ENCODE measurements at places on chromosomes 16 and 17.

GRCh38 chr16:84096447-84097005 is 20.2 kb downstream of the MBTPS1 start:
- DNase-seq, result no peak

DNA sequence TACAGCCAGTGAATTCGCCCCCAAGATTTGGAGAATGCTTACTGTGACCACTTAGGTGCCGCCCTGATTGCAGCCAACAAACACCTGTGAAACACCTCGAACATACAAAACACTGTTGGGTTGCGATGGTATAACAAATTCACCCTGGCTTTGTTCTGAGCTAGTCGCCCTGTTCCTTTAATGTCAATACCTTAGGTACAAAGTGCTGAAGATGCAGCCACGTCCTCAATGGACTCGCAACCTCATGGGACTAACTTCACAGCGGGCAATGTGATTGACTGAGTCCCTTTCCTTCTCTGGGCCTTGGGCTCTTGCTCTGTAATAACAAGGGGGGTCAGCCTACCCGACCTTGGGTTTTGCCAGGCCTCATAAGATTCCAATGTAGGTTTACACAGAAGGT is 28.9 kb upstream of the GOSR2 start:
- no peak for DNase-seq

GRCh38 chr16:87541872-87542234 is 49.0 kb upstream of the ZCCHC14 start:
- no peak for DNase-seq

DNA sequence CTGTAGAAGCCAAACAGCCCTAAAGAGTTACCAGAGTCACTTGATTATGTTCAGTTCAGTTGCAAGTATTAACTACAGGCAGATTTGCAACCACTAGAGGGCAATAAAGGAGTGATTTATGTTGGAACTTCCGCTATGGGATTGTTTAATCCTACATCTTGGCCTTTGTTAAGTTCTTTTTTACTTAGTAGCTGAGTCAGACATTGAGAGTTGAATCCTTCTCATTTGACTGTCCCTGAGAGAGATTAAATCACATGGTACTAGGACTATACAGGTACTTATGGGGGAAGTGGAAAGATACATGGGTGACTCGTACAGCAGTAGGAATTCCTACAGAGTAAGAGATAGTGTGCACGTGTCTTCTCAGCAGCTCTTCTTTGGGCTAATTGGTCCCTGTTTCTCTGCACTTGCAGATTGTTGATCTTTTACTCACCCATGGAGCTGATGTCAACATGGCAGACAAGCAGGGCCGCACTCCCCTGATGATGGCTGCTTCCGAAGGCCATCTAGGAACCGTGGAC is 40.3 kb downstream of the CYB561 start:
- DNase-seq, result no peak

DNA sequence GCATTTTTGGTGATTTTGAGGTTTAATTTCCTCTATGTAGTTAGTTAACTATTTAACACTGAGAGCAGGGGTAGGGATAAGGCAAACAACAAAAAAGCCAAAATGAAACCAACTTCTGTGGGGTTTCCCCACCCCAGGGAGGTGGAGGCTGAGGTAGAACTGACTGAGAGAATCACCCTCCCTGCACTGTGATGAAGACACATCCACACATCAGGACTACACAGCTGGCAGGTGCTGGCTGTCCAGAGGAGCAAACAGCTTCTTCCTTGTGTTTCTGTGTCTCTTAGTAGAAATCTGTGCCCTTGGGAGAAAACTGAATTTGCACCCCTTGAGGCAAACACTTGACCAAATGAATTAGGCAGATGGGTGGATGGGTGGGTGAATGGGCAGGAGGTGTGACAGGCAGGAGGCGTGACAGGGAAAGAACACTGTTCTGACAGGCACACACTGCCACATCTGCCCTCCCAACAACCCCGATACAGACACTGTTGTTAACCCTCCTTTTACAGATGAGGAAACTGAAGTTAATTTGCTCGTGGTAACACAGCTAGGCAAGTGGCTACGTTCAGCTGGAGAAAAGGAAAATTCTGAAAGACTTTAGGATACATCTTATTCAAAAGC is 62.9 kb upstream of the AMZ2 start:
- DNase-seq, result peak; percentile 77

GRCh38 chr17:31147507-31148202 is 52.9 kb downstream of the NF1 start:
- DNase-seq, result no peak

- no peak for DNase-seq
These were observed at the start of gene KRT13 for GRCh38 chr17:41505007-41505808. Gene KRT13, minus strand, starts transcription at chr17:41505612. Its CDS starts 62 bp downstream, at chr17:41505550.

GRCh38 chr17:6398955-6399354 is 36.0 kb downstream of the AIPL1 start:
- no peak for DNase-seq

GRCh38 chr17:69959283-69959682 is 115.7 kb upstream of the KCNJ16 start:
- no peak for DNase-seq

GRCh38 chr16:76081967-76082366 is 195.2 kb upstream of the CNTNAP4 start:
- no peak for DNase-seq

DNA sequence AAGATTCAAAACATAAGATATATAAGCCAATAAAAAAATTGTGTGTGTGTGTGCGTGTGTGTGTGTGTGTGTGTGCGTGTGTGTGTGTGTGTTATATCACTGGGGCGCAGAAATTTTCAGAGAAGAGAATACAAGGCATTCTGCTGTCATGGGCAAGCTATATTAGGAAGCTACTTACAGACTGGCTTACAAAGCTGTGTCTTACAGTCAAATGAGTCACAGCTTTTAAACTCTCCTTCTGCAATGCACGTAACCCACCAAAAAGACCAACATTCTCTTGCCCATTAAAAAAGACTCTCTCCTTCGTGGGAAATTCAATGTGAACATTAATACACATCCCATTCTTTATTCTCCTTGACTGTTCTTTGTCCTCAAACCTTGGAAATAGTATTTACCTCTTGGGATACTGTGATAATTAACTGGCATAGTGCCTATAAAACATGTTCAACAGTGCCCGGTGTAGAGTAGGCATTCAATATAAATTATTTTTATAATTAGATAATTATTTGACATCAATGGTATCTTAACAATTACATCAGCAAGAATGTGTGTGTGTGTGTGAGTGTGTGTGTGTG is 860.4 kb upstream of the SOX9 start:
- DNase-seq, result no peak

DNA sequence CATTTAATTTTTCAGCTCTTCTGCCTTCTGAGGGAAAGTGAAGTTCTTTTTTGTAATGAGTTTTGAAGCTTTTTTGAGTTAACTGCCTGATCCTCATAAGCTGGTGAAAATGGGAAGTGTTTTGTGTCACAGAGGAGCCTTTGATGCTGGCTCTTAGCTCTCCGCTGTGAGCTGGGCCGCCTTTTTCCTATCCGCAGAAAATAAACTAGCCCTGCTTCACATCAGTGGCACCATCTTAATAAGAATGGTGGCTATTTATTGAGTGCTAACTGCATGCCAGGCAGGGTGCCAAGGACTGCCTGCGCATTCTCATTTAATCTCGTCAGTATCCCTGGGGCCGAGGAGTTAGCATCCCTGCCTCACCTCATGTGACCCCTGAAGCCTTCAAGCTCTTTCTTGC is 309.0 kb downstream of the CPPED1 start:
- no peak for DNase-seq

- DNase-seq, result peak; percentile 85
These were observed 5.5 kb upstream of the PIEZO1 start for GRCh38 chr16:88790312-88791211.

DNA sequence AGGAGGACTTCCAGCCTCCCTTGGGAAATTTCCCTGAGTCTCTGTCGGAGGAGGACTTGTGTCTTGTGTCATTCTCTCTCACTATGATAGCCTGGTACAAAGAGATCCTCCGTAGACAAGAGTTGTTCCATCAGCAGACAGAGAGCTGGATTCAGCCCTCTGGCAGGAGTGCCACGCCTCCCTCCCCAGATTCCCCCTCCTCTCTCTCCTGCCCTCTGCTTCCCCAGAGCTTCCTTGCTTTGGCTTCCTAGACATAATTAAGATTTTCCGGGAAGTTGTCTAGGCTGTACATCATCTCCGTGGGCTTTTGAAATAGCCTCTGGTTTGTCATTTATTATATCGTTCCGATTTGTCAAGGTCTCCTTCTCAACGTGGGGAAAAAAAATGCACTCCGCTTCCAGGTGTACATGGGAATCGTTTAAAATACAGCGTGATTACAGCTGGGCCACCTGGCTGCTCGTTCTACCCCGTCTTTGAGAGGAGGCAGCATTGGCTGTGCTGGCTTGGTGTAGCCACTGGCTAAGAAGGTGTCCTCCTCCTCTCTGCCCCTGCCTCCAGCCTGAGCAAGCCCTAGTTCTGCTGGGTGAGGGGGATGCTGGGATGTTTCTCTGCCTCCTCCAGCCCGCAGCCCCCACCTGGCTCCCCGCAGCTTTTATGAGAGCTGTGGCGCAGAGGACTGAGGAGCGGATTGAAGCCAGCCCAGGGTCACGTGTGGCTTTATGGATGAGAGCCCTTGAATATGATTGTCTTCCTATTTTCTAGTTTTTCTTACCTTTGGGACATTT is 282.5 kb downstream of the SNX29 start:
- DNase-seq, result no peak

GRCh38 chr17:40095944-40096791 is 4.2 kb downstream of the NR1D1 start:
- DNase-seq, result peak; percentile 67

- DNase-seq, result no peak
These were observed 220.3 kb downstream of the PRKCA start for GRCh38 chr17:66522591-66523272.

DNA sequence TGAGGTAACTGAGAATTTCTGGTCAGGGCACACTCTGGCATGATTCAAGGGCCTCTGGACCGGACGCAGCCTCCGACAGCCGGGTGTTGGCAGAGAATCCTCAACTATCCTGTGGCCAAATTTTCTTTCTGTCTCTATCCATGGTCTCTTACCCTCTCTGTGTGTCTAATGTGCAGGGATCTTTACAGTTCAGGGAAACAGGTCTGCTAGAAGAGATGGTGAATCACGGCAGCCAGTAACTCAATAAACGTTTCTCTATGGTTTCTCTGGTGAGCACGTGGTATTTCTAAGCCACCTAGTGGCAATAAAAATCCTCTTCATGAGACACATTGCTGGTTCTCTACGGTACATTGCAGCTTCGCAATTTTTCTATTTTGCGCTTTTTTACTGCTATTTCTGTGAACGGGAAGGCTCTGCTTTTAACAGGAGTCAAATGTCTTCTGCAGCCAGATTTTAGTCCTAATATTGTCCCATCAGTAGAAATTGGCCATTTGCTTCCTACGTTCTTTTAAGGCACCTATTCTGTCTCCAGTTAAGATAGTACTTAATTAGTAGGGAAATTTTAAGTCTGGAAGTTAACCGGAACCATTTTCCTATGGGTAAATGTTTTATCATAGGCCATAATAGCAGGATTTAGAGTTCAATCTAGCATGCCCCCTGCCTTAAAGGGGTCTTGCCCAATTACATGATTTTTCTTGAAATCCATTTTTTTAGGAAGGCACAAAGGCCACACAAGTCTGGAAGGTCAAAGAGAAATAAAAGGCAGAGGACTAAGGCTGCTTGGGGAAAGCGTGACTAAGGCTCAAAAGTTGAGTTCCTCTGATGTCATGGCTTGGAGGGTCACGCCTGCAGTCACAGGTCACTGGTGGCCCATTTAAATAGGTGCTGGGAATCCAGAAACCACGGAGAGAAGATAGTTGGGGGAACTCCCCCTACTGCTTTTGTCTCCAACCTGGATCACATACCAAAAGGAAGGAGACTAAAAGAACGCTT is 31.5 kb downstream of the QPRT start:
- peak; percentile 51 for DNase-seq

GRCh38 chr16:85530370-85530739 is 82.8 kb upstream of the GSE1 start:
- no peak for DNase-seq

DNA sequence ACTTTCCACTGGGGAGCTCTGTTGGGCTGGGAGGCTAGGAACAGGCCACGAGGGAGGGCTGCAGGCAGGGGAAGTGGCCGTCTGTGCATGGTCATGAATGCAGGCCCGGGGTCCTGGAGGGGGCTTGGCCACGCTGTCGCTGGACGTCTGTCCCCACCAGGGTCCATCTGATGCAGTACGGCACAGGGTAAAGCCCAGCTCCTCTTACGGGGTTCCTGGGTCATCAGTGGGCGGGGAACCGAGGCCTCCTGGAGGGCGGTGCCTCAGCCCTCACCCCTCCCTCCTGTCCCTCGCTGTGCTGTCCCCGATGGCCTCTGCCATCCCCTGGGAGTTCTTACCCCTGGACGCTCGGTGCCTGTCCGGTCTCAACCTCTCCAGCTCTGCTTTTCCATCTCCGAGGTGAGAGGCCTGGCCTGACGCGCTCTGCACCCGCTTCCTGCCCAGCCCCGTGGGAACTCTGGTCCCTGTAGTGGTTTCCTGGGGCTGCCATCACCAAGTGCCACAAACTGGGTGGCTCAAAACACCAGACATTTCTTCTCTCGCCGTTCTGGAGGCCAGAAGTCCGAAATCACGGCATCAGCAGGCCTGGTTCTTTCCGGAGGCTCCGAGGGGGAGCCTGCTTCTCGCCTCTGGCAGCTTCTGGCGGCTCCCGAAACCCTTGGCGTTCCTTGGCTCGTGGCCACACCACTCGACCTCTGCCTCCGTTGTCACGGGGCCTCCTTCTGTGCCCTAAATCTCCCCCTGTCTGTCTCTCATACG is 182.8 kb downstream of the SEC14L1 start:
- DNase-seq, result peak; percentile 56

- peak; percentile 84 for DNase-seq
These were observed at the start of gene LIMD2 for GRCh38 chr17:63699638-63700527. Gene LIMD2, minus strand, starts transcription at chr17:63700125. Its CDS starts 827 bp downstream, at chr17:63699298.

- no peak for DNase-seq
These were observed 409.6 kb downstream of the SOX9 start for GRCh38 chr17:72530454-72530853.

GRCh38 chr16:15777533-15778203 is 79.2 kb downstream of the MYH11 start:
- peak; percentile 50 for DNase-seq

DNA sequence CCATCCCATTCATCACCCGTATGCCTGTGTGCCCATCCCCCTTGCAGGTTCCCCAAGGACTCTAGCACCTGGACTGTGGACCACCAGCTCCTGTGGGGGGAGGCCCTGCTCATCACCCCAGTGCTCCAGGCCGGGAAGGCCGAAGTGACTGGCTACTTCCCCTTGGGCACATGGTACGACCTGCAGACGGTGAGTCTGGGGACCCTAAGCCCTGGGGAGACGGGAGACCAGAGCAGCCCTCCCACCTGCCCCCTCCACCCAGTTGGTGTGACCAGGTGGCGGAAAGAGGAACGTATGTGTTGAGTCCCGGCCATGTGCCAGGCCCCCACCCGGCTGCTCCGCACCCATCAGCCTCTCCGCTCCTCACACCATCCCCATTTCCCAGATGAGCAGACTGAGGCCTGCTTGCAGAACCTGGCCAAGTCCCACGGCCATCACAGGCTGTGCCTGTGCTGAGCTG is 15.6 kb downstream of the GAA start:
- no peak for DNase-seq

DNA sequence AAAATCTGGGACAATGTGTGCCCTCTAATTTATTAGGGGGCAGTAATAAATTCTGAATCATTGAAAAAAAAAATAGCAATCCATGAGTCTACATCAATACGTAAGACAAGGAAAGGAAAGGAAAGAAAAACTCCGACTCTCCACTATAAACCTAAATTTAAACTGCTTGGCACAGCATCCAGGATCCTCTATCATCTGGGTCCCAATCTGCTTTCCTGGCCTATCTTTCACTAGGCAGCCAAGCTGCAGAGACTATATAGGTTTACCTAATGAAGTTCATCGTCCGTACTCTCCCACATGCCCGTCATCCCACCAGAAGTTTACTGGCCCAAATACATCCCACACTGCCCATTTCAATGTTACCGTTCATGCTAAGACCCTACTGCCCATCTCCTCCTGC is 179.2 kb downstream of the PARN start:
- DNase-seq, result no peak

All from DND-41 (cell line).